ENCODE measurements at places on chromosomes 12 and 14.

GRCh38 chr12:107415834-107416233, 269.8 kb upstream of the PWP1 start:
- DNase-seq = no peak

GRCh38 chr12:28536088-28536487, 345.8 kb downstream of the CCDC91 start:
- DNase-seq = no peak

- no peak for DNase-seq
Observed at GRCh38 chr12:106113042-106113441, 25.7 kb downstream of the NUAK1 start.

- DNase-seq = no peak
Observed at GRCh38 chr12:128245905-128246304, 21.1 kb upstream of the TMEM132C start.

DNA sequence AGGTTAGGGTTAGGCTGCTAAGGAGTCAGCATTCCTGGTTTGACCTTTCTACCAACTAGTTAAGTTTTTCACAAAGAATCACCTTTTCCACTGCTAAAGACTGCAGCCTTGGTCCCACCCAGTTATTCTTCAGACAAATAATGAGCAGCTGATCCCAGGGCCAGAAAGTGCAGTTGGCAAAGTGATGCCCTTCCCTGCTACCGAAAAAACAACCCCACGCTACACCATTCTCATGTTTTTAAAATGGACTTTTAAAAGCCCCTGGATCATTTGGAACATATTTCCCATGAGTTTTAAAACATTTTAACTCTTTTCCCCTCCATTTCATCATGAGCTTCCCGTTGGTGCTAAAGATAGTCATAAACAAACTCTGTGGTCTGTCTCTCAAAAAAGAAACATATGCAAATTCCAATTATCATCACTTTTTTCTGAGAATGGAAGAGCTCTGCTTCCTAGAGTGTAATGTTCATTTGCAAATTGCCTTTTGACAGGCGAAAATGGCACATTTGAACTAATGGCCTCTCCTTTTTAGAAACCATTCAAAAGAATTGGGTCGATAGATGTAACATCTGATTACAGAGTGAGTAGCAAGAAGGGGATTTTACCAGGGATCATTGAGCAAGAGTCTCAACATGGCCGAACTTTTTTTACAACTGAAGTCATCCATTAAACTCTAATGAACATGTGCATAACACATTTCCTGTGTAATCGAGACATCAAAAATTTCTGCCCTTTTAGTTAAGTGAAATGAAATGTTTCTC, 129.3 kb upstream of the RAP1B start:
- no peak for DNase-seq

DNA sequence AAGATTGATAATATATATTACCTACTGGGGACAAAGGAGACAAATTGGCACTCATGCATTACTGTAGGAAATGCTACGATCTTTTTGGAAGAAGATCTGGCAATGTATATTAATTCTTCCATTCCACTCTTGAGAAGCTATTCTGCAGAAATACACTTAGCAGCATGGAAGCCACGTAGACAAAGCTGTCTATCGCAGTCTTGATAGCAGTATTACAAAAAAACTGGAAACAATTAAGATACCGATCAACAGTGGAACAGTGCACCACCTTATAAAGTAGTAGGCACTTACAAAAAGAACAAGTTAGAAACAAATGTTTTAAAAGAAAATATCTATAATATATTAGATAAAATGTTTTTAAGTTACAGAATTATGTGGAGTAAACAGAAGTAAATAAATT, 87.2 kb downstream of the ABCD2 start:
- DNase-seq = no peak

DNA sequence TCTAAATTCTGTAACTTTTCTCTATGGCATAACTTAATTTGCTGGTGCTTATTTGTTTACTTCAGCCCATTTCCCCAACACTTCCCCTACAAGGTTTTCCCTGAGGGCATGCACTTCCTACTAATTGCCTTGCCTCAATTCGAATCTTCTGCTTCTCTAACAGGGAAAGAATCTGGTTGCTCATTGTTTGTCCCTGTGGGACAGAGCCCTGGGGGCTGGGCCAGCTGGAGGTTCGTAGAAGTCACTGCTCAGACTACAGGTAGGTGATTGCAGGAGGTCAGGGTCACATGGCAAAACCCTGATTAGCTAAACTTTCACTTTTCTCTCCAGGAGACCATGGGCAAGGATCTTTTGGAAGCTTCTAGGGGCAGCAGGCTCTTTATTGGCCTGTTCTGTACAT, 72.0 kb downstream of the ZFC3H1 start:
- DNase-seq = no peak

GRCh38 chr12:123250471-123251383, 17.5 kb downstream of the MTRFR start:
- DNase-seq = no peak

GRCh38 chr14:70332015-70332414, 27.5 kb downstream of the COX16 start:
- DNase-seq = no peak

DNA sequence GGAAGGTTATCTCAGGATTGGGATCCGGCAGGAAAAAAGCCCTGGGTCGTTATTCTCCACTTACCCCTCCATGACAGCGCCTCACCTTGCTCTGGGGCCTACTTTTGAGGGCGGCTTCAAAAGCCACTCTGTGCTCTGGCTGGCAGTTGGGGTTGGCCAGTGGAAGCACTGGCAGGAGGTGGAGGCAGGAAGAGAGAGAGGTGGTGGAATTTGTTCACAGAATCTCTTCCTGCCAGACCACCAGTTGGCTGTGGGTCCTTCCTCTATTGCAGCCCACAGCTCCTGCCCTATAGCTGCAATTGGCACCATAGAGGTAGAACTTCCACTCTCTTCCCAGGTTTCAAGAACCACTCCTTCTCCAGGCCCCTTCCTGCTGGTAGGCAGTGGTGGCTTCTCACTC, 32.7 kb upstream of the SDR39U1 start:
- no peak for DNase-seq

- DNase-seq = no peak
Observed at GRCh38 chr14:95165517-95165916, 8.2 kb upstream of the DICER1 start.

DNA sequence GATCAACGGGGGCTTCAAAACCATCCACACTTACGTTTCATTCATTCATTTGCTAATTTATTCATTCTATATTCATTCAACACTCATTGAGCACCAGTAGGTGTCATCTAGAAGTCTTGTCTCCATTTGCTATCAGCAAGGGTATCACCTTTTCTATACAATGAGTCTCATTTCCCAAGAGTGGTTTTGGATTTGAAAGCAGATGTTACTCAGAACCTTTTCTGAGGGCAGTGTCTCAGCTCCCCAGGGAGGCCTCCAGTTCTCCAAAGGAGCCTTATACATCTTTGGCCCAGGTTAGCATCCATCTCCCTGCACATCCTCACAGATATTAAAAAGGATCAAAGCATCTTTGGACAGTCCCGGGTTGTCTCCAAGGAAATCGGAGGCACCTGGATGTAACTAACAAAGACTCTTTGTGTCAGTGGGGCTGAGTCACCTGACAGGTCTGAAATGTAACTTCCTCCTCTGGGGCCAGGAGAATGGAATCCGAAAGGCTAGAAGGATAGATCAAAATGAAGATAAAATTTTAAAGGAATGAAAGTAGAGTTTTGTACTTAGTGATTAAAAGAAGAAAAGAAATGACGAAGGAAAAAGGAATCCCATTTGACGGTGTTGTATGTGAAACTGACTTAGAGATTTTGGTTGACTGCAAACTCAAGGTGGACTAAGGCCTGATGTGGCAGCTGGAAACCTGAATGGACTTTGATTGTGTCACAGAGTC, 103.0 kb downstream of the VCPKMT start:
- no peak for DNase-seq

DNA sequence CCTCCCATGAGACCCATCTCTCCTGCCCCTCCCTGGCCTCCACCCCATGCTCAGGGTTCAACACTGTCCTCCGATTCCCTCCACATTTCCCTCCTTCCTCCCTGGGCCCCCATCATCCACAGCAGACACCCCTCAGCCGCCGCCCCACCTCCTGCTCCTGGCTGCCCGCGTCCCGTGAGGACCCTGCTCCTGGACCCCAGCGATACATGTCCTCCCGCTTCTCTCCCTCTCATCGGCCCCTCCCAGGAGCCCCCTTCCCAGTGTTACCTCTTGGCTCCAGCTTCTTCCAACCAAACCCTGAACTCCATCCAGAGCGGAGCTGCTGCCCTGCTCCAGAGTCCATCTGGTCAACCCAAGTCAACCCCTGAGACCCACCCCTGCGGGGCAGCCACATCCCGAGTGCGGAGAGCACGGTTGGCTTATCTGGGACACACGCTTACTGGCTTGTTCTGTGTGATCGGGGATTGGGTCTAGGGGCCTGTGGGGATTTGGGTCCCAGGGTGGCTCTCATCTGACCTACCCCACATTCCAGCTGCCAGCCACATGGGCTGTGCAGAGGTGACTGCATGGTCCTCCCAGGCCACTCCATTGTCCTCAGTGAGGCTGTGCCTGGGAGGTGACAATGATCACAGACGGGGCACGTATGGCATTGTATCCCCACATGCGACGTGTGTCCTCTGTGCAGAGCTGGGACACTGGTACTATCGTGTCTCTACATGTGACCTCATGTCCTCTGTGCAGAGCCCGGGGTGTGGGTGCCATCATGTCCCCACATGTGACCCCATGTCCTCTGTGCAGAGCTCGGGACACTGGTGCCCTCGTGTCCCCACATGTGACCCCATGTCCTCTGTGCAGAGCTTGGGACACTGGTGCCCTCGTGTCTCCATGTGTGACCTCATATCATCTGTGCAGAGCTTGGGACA, 333.6 kb downstream of the ADGRD1 start:
- DNase-seq = peak; percentile 6
